CD8-positive, alpha-beta memory T cell (primary cell): ENCODE measurements at places on chromosomes 2 and 18. TPM values are rescaled to one million over a fixed set of nuclear protein-coding genes. Genes with fewer than 3 reads are reported as not detected.

GRCh38 chr2:100599566-100599965, 36.8 kb downstream of the PDCL3 start:
- no peak for DNase-seq

DNA sequence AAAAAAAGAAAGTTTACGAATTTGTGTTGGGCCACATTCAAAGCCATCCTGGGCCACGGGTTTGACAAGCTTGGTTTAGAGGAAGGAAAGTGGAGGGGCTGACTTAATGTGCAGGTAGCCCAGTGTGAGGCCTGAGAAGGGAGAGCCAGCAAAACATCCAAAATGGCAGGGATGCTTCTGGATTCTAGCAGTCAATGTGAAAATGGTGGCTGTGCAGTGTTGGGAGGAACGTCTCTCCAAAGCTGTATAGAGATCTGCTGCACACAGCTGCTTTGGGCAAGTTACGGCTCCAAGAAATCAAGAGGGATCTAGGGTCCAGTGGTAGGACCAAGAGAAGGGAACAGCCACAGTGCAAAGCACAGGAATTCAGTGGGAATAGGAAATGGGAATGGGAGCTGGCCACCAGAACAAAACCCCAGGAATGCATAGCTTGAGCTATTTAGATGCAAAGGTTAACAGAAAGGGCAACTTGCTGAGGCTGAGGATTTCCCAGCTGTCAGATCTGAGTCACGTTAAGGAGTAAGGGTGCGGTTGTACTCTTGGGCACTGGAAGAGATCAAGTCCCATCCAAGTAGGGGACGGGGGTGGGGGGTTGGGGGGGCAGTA, 70.6 kb downstream of the B3GNT2 start:
- DNase-seq, result no peak

DNA sequence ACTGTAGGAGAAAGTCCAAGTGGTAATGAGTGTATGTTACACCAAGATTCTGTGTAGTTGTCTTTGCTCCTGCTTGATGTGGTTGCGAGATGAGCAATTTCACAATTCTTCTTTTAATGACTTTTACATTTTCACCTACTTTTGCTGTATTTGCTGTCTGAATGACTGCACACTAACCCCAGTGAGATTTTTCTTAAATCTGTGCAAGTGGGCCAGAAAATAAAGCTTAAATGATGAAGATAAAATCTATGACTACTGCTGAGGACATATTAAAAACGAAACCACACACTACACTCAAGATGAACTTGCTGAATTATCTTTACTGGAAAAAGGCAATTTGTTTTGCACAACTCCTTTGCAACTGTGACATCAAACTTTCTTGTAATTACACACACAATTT, 4.1 kb downstream of the LDAH start:
- no peak for DNase-seq

- DNase-seq, result no peak
These were observed 6.1 kb downstream of the SLC66A2 start for GRCh38 chr18:79945118-79946042.

Gene MLPH
- not detected for total RNA-seq

- DNase-seq, result no peak
These were observed 18.0 kb downstream of the ABCA12 start for GRCh38 chr2:215120401-215120800.

Gene CFAP221
- total RNA-seq, result not detected

DNA sequence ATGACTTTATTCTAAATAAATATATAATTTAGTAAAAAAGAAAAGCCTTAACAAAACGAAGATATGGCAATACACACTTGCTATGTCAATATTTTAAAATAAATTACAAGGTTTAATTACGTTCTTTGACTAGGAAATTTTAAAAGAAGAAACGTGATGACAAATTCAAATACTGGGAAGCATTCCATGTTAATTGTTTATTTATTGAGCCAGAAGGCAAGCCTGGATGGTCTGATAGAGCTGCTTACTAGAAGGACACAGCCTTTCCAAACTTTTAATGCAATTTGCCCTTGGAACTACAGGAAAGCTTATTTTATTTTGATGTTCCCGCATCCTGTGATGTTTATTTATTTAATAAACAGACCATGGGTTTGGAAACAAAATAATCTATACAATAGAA, 33.4 kb upstream of the DSEL start:
- no peak for DNase-seq

- DNase-seq, result no peak
These were observed 65.3 kb downstream of the LCLAT1 start for GRCh38 chr2:30512243-30512886.

DNA sequence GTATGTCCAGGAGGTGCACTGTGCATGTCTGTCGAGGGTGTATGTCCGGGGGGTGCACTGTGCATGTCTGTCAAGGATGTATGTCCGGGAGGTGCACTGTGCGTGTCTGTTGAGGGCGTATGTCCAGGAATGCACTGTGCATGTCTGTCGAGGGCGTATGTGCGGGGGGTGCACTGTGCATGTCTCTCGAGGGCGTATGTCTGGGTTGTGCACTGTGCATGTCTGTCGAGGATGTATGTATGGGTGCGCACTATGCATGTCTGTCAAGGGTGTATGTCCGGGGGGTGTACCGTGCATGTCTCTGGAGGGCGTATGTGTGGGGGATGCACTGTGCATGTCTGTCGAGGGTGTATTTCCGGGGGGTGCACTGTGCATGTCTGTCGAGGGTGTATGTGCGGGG, 249.3 kb upstream of the MYT1L start:
- DNase-seq, result no peak

Gene TRABD2A
- total RNA-seq, result 20.3 TPM

DNA sequence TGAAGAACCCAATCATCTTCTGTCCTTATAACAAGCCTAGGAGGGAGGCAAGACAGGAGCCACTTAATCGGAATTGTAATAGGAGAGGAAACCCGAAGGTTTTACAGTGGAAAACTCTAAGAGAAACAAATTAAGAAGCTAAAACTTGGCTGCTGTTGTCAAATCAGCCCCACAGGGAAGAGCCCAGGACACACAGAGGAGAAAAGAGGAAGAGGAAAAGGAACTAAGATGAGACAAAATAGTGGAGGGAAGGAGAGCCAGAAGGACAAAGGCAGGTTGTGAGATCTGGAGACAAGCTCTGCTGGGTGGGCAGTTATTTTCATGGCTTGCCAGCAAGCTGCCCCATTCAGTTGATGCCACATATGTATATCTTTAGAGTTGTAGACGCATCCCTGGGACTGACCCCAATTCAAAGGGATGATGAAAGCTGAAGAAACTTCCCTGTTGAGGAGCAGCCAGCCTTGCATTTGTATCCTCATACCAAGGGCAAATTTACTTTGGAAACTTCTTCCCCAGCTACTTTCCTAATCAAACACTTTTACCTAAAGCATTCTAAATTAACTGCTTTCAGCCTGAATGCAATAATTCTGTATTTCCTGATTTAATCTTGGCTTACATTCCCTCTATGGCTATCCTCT, 499.8 kb upstream of the MEIS1 start:
- DNase-seq, result no peak
